ENCODE measurements at places on chromosomes 5 and 9.

GRCh38 chr5:89989776-89990175 is 419.8 kb downstream of the CETN3 start:
- no peak for DNase-seq

DNA sequence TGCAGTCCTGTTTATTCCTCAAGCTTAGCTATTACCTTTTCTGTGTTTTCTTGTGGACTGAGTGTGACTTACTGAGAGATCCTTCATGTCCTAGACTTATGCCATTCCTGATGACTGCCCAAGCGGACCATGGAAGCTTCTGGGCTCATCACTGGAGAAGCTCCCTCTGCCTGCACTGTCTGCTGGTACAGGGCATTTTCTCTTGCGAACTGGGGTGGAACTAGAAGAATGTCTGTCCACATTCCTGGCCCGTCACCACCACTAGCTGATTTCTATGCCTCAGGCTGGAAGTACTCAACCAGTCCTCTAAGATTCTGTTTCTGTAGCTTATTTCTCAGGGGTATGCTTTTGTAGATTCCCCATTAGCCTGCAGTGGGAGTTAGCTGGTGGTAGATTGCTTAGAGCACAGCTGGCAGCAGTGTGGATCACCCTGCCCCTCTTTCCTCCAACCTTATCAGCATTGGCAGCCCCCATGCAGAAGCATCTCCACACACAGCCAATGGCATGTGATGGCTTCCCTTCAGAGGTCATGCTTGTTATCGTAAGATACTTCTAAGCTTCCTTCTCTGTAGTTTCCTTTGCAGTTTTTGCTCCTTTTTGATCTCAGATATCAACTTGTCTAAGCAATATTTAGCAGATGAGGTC is 12.4 kb downstream of the SLC36A1 start:
- no peak for DNase-seq

DNA sequence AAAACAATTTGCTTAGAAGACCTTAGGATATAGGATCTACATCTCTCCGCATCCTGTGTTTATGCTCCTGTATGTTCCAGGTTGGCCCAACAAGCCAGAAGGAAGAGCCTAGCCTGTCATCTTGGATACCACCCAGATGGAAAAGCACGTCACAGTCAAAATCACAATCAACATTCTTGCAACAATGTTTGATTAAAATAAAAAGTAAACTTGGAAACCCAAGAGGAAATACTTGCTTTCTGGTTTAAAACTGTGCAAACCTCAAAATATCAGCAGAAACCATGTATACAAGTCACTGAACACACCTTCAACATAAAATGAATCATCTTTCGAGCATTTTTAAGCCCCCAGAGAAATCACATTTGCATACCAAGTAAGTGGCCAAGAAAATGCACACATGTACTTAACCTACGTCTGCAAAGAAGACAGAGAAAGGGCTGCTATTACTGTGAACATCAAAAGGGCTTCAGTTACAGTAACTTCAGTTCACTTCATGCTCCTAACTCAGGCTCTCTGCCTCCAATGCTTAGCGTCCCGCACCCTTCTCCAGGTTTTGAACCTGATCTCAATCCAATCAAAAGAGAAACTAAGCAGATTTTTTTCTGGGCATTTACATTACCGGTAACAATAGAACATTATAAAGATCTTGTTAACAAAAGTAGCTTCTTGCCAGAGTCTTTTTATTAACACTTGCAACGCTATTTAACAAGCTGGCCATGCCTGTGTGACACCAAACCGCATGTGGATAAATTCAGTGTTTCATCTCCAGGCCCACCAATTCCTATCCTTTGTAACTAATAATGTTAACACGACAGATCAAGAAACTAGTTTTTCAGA is 1.3 kb downstream of the ENC1 start:
- peak; percentile 53 for DNase-seq

DNA sequence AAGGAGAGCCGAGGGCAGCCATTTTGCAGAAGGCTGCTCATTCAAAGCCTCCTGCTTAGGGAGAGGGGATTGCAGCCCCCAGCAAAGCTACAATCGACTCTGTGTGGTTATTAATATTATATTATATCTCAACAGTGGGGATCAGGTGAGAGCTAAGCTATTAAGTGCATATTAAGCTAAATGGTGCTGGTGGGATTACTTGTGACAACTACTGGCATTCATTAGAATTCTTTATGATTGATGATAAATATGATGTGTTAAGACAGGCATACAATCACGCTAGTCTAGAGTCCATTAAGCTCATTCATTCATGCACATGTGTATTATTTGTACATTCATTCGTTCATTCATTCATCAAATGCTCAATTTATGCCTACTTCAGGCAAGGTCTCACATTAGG is 23.0 kb downstream of the COL15A1 start:
- no peak for DNase-seq

DNA sequence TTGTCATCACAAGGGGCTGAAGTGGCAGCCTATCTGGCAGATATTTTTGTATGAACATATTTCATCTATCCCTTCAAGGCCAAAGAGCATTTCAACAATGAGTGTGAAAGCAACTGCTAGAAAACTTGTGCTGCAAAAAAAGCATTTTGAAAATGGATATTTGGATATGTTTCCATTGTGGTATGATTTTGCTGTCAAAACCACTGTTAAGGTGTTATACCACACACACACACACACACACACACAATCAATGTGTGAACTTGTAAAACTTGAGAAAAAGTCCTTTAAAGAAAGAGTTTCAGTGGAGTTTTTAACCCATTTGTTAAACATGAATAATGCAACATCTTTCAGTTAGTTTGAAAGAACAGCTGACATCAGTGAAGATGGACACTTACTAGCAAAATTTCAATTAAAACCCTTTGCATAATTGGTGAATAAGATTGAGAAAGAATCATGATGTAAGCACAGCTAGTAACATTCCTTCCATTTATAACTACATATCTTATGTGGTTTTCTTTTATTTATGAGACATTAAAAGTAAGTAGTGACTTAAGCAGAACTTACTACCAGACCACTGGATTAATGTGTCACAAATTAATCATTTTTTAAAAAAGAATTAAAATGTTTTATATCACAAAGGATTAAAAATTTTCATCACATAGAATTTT is 182.6 kb upstream of the GNA14 start:
- no peak for DNase-seq

- DNase-seq, result peak; percentile 17
These were observed 14.9 kb upstream of the CTXN3 start for GRCh38 chr5:127634007-127634406.

DNA sequence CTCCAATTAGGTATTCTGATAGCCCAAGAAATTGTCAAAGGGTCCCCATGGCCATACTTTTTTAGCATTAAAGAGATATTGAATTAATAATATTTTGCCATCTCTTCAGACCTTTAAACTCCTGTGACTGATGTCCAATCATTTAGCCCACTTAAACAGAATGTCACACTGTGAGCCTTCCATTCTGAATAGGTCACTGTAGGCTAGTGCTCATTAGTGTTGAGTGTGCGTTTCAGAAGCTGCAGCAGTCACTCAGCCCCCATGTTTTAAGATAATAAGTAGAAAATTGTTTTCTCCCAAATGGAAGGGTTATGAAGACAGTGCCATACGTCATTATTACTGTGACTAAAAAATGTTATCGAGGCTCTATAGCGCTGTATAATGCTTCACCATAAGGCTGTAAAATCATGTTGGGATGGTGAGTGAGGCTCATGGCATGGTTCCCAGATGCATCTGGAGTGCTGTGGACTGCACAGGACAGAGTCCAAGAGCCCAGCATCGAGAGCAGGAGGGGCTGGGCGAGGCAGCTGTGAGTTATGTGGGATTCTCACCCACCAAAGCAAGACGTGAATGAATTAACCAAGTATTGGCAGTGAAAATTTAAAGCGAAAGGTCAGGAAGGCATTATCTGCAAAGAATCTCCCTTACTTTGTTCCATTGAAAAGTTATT is 2112.9 kb upstream of the WWC1 start:
- DNase-seq, result no peak

GRCh38 chr9:94081435-94081834 is 2.8 kb upstream of the PTPDC1 start:
- no peak for DNase-seq

DNA sequence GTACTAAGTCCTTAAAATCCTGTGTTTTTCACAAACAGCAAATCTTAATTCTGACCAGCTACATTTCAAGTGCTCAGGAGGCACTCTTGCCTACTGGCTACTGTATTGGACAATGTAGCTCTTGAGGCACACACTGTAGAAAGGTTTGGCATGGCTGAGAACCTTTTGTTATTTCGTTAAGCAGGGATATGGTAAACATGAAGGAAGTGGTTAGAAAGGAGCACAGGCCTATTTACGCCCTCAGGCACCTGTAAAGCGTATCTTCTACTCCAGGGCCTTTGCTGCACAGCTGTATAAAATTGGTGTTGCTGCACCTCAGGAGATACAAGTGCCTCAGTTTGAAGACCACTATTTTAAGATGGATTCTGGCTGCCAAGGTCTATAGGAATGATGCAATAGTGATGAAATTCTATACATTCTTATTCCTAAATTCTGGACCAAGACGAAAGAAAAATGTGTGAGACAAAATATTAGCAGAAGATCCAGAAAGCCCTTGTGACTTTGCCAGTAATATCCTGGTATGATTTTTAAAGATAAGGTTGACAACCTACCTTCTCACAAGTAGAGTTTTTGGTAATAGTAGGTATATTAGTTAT is 9.3 kb upstream of the OTULIN start:
- no peak for DNase-seq

- peak; percentile 93 for DNase-seq
These were observed 1.4 kb downstream of the ATOSB start for GRCh38 chr9:35114113-35114839.

DNA sequence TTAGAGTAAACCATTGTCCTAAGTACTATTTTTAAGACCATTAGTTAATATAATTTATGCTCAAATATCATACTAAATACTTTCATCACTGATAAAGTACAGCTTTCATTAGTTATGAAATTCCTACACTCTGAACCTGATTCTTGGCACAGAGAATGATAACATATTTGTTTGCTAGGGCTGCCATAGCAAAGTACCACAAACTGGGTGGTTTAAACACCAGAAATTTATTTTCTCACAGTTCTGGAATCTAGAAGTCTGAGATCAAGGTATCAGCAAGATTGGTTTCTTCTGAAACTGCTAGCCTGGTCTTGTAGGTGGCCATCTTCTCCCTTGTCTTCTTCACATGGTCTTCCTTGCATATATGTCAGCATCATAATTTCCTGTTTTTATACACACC is 608.4 kb downstream of the TLE1 start:
- no peak for DNase-seq

Data from MCF 10A (cell line).